ENCODE measurements at places on chromosomes 3 and 15.
A peak's percentile ranks its signal among the peaks of the same experiment; 100 is the strongest.

GRCh38 chr15:63027646-63028045 lies 14.9 kb upstream of the TPM1 start:
- DNase-seq, result no peak

DNA sequence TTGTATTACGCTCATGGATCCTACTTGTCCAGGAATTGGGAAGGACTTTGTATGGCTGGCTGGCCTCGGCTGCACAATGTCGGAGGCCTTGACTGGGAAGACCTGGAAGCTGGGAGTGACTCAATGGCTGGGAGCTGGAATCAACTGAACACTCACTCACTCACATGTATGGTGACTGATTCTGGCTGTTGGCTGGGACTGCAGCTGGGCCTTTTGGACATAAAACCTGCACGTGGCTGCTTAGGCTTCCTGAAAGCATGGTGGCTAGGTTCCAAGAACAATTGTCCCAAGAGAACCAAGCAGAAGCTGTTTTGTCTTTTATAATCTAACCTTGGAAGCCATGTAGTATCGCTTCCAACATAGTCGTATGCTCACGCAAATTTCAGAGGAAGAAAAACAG lies 38.0 kb upstream of the CMTM8 start:
- no peak for DNase-seq

- DNase-seq, result no peak
Observed at GRCh38 chr3:126934031-126934531, 48.8 kb upstream of the PLXNA1 start.

DNA sequence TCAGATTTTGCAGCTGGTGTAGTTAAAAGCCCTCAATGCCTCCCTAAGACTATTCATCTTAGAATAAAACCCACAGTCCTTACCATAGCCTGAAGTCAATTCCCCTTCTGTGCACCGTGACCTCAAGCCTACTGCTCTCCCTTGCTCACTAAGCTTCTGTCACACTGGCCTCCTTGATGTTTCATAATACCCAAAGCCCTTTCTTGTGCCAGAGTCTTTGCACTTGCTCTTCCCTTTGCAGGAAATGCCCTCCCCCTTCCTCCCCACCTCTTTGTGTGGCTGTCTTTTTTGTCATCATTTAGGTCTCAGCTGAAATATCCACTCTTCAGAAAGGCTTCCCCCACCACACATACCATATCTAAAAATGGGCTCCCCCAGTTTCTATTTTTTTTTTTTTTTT lies 4.2 kb upstream of the PLEKHO2 start:
- peak; percentile 34 for DNase-seq

GRCh38 chr3:124221422-124221821 lies 229.5 kb upstream of the ROPN1 start:
- DNase-seq, result no peak

- DNase-seq, result peak; percentile 44
Observed at GRCh38 chr3:53375019-53375418, 27.7 kb upstream of the DCP1A start.

DNA sequence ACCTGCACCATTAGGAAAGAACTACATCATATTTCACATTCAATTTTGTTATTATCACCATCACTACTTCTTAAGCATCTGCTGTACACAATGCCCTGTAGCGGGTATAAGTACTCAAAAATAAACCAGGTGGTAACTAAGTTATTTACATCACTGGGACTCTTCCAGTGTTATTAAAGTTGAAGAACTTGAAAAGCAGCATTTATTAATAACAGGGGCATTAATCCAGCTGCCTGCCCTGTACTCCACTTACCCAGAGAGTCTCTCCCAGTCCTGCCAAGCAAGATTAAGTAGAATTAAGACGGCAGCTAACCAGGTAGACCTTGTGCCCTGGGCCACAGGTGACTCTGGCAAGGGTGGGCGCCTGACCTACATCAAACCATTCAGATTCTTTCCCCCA lies 65.2 kb downstream of the FHIT start:
- DNase-seq, result no peak

DNA sequence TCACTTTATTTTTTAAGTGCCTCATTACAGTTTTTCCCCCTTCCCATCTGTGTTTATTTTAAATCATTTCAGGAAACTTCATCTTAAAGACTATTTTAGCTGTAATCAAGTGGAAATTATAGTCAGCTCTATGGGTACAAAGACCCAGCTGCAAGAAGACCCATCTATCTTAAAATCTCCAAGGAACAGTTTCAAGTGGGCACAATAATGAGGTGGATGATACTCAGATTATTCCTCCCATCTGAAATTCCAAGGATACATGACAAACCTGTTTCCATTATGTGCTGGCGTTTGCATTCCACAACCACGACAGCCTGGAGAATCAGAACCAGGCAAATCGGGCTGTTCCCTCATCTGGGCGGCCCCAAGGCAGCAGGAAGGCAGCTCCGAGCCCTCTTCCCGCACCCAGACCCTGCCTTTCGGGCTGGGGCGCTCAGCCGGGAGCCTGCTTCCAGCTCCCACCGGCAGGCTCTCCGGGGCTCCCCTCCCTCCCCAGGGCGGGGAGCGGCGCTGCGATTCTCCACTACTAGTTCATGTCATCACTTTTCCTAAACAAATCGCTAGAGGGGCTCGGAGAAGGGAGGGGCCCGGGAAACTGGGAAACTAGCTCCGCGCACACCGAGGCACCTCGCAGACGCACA lies at the start of gene MGLL:
Gene MGLL, minus strand, starts transcription at position 475 of the 641 bp plus-strand sequence. Its CDS starts 197 bp downstream, at position 278.
- DNase-seq, result no peak

DNA sequence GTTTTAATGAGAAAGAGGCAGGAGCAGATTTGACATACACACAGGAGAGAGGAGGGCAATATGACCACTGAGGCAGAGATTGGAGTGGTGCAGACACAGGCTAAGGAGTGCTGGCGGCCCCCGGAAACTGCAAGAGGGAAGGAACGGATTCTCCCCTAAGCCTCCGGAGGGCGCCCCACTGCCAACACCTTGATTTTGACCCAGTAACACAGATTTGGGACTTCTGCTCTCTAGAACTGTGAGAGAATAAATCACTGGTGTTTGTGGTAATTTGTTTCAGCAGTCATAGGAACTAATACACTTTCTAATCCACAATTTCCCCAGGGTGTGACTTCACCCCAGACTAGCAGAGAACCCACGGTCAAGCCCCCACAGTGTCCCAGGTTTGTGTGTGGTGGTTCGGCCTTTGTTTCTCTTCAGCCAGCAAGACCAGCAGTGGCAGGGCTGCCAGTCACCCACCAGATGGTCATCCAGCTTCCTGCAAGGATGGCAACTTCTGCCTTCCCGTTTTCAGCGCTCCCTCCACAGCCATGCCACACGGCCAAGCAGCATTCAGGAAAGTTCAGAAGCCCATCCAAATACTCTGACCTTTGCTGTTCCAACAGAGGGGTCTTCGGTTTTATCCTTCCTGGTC lies 23.6 kb upstream of the TSPAN3 start:
- DNase-seq, result no peak

- no peak for DNase-seq
Observed at GRCh38 chr3:56837196-56837955, 35.6 kb upstream of the ARHGEF3 start.
